Ovary (tissue), 10 donors: ENCODE measurements at places on chromosomes 4 and X. TPM values are rescaled to one million over a fixed set of nuclear protein-coding genes. Genes with fewer than 3 reads are reported as not detected.

SYAP1 gene
- total RNA-seq = 27.5 TPM

TENM3 gene
- 4.2 TPM for total RNA-seq

HSD17B13 gene
- 0.31 TPM for total RNA-seq

HMX1 gene
- total RNA-seq = not detected

KDR gene
- total RNA-seq = 35.6 TPM

PLXNB3 gene
- 0.90 TPM for total RNA-seq

SETD7 gene
- 25.2 TPM for total RNA-seq

BEND2 gene
- not detected for total RNA-seq

PAGE1 gene
- total RNA-seq = not detected

SHOX gene
- not detected for total RNA-seq

TRO gene
- 35.5 TPM for total RNA-seq

CCNG2 gene
- total RNA-seq = 18.6 TPM

EVC2 gene
- 14.0 TPM for total RNA-seq

UBQLN2 gene
- total RNA-seq = 41.5 TPM

EGF gene
- total RNA-seq = not detected

ZNF630 gene
- 4.0 TPM for total RNA-seq

SSX4B gene
- not detected for total RNA-seq

SLC4A4 gene
- total RNA-seq = 1.4 TPM

SSX2B gene
- not detected for total RNA-seq

BEX2 gene
- 44.1 TPM for total RNA-seq

ASB12 gene
- 1.0 TPM for total RNA-seq

SLC25A6 gene
- total RNA-seq = 482 TPM

RGN gene
- 31.8 TPM for total RNA-seq

OTC gene
- 0.28 TPM for total RNA-seq

GAGE12H gene
- not detected for total RNA-seq

GABRQ gene
- 0.23 TPM for total RNA-seq

ODAPH gene
- not detected for total RNA-seq

ARHGAP6 gene
- 32.9 TPM for total RNA-seq

DUSP21 gene
- not detected for total RNA-seq

SUPT20HL2 gene
- not detected for total RNA-seq

P2RY8 gene
- 0.48 TPM for total RNA-seq

PNMA6F gene
- not detected for total RNA-seq

FGFBP2 gene
- total RNA-seq = not detected

SPATA18 gene
- total RNA-seq = 7.6 TPM

XK gene
- total RNA-seq = 0.68 TPM

BST1 gene
- 6.8 TPM for total RNA-seq

PABPC5 gene
- total RNA-seq = 4.8 TPM

UCHL1 gene
- total RNA-seq = 35.3 TPM

TRIM75 gene
- total RNA-seq = not detected

TMPRSS11D gene
- not detected for total RNA-seq

ADAM29 gene
- total RNA-seq = not detected

SH3D19 gene
- total RNA-seq = 75.2 TPM

DNAAF6 gene
- not detected for total RNA-seq

MAMLD1 gene
- total RNA-seq = 7.1 TPM

NRK gene
- 49.5 TPM for total RNA-seq

ARHGAP36 gene
- not detected for total RNA-seq

RNF150 gene
- total RNA-seq = 14.7 TPM

SSX3 gene
- not detected for total RNA-seq
